Activated CD8-positive, alpha-beta T cell treated with anti-CD3 and anti-CD28 coated beads for 36 hours (primary cell): ENCODE measurements at places on chromosomes 7 and 10. TPM values are rescaled to one million over a fixed set of nuclear protein-coding genes. Genes with fewer than 3 reads are reported as not detected.
A peak's percentile ranks its signal among the peaks of the same experiment; 100 is the strongest.

The GRM8 gene
- total RNA-seq: not detected

The DGKB gene
- not detected for total RNA-seq

The IL6 gene
- not detected for total RNA-seq

The OR2A7 gene
- total RNA-seq: 2.1 TPM

The STK31 gene
- total RNA-seq: not detected

The AKR1C1 gene
- 0.56 TPM for total RNA-seq

The ZNF22 gene
- 34.4 TPM for total RNA-seq

The TAC1 gene
- total RNA-seq: not detected

The RAMP3 gene
- not detected for total RNA-seq

The PDK4 gene
- not detected for total RNA-seq

DNA sequence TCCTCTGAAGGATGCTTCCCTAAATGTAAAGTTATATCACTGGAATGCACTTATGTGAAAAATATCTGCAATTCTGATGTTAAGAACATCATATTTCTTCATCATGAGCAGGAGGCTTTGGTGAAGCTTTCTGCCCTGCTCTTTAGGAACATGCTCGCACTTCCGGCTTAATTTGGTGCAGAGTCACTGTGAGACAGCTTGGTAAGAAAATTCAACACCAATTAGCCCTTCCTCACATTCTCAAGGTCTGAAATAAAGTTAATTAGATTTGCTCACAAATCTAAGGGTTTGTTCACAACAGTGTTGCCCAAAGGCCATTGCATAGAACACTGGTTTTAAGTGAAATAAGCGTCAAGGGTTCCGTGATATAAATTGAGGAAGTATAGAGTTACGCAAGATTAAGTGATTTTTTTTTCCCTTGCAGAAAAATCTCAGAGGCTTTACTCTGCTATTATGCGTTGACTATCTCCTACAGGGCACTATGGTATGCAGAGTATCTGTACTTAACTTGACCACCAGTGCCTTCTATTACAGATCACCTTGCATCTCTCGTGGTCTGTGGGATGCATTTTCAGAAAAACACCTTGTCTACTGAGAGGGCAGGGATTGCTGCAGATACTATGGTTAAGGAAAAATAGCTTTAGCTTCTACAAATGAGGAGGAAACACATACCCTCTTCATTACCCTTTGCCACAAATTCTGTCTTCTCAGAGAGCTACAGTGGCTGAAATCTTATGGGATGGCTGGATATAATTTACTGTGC, 953.9 kb downstream of the TYW1 start:
- no peak for DNase-seq

DNA sequence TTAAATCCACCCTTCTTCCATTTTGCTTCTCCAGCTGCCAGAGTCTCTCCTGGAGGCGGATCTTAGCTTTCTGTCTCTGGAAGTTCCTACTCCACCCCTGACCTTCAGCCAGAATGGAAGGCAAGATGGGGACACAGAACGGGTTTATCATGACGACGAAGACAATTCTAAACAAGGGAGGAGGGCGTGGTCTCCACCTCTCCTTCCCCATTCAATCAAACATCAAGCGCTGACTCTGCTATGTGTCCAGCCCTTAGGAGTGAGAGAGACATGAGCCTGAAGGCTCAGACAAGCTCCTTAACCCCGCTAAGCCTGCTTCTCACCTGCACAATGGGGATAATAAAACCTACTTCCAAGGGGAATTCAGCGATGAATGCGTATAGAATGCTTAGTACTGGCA, 3.1 kb downstream of the CYP17A1 start:
- no peak for DNase-seq

DNA sequence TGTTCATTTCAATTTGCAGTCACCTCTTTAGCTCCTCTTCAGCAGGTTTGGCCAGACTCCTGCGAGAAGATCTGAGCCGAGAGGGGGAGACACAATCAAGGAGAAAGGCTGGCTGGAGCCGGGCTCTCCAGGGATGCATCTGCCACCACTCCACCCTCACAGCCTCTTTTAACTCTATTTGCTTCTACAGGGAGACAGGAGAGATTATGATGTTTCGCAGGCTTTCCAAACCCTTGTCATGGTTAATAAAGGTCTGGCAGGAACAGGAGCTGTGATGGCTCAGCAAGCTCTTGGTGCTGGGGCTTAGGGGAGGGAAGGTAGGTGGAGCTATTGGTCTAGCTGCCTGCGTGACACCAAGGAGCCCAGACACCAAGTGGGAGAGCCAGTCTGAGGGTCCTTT, 448.1 kb upstream of the PODXL start:
- DNase-seq: no peak

GRCh38 chr10:77965294-77965693, 38.7 kb upstream of the DLG5 start:
- peak; percentile 37 for DNase-seq

- DNase-seq: no peak
These were observed 63.9 kb downstream of the CRPPA start for GRCh38 chr7:16357474-16357873.

GRCh38 chr7:137674551-137675409, 172.0 kb downstream of the DGKI start:
- no peak for DNase-seq

DNA sequence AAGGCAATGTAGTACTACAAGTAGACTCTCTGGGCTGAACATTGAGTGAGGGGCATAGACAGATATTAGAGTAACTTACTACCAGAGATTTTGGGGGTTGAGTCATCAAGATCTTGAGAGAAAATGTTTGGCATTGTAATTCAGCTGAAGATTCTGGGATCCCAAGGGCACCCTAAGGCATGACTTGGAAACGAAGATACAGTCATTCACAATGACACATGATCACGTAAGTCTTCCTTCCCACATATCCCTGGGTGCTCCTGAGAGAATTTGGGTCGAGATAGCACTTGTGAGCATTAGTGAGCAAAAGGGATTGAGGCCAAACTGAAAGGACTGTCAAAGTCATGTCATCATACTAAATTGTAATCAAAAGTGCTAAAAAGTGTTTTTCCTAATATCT, 192.5 kb upstream of the PCLO start:
- DNase-seq: no peak

DNA sequence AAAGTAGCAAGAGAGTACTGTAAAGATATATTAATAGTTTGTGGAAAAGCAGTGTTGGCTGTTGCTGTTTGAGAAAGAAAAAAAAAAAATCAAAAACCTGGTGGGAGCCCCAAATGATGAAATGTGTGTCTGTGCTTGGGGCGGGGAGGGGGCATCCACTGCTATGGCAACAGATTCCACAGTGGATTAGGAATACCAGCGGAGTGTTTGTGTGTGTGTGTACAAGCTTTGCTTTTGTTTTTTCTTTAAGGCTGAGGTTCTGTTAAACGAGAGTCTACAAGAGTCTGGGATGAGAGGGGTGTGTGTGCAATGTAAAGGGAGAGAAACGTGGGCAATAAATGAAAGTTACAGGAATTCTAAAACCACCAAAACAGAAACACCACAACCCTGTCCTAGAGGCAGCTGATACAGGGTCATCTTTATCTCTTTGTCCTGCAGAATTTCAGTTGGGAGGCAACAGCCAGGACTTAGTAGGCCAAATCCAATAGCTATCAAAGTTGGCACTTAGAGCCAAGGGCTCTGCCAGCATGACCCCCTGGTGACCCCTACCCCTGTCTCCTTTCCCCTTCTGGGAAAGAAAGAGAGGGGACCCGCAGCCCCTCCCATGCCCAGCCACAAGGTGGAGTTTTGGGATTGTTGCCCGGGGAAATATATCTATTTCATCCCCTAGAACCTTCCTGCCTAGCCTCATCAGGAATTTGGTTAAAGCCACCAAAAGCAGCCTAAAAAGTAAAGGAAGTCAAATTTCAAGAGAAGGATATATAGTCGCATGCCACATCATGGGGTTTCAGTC, 85.4 kb downstream of the OSBPL3 start:
- DNase-seq: no peak

GRCh38 chr7:94195813-94196212, 191.7 kb upstream of the BET1 start:
- no peak for DNase-seq

- DNase-seq: no peak
These were observed 137.4 kb upstream of the SEMA3D start for GRCh38 chr7:85324145-85324799.

DNA sequence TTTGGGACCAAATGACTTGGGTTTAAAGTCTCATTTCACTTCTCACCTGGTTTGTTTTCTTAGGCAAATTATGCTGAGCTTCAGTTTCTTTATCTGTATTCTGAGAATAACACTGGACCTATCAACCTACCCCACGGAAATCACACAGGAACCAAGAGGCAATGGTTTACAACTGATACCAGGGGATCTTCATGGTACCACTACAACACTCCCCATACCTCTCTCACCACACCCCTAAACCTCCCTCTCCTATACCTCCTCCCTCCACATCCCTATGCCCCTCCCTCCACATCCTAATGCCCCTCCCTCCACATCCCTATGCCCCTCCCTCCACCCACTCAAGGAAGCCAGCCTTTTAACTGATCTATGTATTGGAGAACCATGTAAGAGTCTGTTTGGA, 9.9 kb downstream of the FAM204A start:
- DNase-seq: no peak

DNA sequence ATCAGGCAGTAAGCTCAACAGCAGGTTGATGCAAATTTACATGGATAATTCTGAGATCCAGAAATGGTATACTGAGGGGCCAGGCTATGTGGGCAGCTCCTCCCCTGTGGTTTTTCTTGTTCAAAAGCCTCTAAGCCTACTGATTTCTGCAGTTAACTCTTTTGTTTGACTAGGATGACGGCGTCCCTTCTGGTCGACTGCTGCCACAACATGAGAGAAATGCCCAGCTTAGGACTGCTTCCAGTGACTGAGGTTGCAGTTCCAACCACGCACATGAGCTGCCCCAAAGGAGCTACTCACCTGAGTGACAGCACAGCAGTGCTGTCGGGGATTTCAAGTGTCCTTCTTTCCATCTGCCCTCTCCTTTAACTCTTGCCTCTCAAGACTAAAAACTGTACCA, 973.0 kb upstream of the GHITM start:
- no peak for DNase-seq

DNA sequence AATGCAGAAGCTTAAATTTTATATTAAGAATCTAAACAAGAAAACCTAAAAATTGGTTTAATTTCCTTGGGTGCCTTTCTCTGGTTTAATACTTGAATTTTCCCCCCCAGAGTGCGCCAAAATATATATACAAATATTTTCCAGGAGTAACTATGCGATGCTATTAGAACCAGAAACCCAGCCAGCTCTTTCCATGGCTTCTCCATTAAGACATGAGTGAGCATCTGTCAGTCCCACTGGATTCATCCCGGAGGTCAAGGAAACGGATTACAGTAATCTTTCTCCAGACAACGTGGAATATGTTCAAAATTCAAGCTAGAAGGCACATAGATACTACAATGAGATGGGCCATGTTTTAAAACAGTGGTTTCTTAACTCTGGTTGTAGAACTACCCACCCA, 148.8 kb downstream of the TAX1BP1 start:
- DNase-seq: no peak

- DNase-seq: no peak
These were observed 49.0 kb downstream of the CCDC71L start for GRCh38 chr7:106611911-106612310.

DNA sequence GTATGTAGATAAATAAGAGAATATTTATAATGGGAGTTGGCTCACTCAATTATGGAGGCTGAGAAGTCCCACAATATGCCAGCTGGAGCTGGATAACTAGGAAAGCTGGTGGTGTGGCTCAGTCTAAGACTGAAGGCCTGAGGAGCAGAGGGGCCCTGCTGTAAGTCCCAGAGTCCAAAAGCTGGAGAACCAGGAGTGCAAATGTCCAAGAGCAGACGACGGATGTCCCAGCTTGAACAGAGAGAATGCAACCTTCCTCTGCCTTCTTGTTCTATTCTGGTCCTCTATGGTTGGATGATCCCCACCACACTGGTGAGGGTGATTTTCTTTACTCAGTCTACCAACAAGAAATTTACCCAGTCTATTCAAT, 13.2 kb downstream of the IL2RA start:
- DNase-seq: no peak

- DNase-seq: peak; percentile 73
These were observed 53.6 kb downstream of the PYROXD2 start for GRCh38 chr10:98361131-98362025.

DNA sequence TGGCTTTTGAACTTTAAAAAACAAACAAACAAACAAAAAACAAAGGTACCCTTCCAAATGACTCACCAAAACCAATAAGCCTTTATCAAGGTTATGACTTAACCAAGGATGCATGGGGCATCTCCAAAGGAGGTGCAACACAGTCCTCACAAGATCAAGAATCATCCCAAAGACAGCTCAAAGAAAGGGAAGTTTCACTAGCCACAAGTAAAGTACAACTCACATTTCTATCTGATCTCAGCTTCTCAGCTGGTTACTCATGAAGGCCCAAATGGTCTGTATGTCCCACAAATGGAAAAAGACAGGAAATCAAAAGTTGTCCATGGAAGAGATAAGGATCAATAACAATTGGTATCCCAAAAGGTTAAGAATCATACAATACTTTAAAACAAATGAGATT, 6.0 kb upstream of the MKLN1 start:
- DNase-seq: no peak

DNA sequence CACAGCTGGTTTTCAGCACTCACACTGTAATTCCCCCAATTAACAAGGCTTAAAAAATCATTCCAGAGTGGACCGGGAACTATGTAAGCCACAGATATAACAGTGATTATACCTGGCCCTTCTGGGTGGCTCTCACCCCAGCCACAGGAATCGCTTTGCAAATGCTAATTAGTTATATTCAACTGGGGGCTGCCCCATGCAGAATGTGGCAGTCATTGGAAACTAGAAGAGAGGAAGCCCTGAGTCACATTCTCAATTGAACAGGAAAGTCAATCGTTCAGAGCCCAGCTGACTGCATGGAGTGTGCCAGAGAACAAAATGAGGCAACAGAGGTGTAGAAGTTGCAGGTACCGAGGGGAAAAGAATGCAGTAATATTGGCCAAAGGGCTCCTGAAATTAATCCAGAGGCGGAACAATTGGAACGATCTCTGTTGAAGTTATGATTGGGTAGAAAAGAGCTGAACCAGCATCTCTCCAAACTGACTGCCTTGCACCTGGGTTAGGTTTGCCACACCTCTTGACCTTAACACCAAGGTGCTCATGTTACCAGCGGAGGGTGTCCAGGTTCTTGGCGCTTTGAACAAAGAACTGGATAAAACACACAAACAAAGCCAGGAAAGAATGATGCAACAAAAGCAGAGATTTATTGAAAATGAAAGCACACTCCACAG, 909.7 kb upstream of the AUTS2 start:
- no peak for DNase-seq

DNA sequence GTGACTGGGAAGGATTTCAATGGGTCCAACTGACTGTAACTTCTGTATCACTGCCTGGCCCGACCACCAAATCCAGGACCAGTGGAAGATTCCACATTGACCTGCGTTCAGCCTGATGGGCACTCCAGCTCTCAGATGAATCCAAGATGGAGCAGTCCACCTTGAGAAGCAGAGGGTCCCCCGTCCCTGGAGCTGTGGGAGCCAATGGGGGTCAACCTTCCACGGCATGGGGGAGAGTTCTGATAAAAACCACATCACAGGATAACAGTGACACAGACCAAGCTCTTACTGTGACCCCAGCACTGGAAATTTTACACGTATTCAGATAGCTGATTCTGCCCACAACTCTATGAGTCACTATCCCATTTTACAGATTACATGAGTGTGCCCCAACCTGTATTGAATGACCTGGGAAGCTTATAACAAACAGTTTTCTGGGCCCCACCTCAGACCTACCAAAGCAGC, 11.2 kb downstream of the ZCCHC24 start:
- peak; percentile 66 for DNase-seq

GRCh38 chr7:115708013-115708341, 322.6 kb downstream of the TFEC start:
- DNase-seq: no peak
